ENCODE measurements at places on chromosomes 7 and 10.

DNA sequence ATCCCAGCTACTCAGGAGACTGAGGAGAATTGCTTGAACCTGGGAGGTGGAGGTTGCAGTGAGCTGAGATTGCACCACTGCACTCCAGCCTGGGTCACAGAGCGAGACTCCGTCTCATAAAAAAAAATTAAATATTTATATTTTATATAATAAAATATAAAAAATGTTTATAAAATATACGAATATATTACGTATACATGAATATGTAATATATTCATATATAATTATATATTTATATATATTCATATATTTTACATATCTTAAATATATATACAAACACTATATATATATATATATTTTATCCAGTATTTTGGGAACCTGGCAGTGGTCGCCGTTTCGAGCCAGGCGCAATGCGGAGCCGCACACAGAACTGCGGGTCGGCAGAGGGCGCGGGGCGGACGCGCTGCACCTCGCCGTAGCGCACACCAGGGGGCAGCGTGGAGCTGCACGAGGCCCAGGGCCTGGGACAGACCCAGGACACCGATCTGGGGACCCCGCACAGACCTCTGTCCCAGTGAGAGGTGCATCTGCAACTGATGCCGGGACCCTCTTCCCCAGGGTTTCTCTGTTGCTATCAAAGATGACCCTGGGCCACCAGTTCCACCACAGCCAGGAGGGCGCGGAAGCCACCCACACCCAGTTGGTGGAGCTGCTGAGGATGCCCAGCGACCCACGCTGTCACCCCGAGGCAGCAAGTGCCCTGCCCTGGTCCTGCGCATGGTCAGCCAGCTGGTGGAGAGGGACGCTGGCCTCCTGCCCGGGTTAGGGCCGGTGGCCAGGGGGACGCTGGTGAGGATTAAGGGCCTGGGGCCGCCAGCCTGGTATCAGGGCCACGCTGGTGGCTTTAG lies 22.7 kb downstream of the AP5Z1 start:
- DNase-seq, result peak; percentile 70

DNA sequence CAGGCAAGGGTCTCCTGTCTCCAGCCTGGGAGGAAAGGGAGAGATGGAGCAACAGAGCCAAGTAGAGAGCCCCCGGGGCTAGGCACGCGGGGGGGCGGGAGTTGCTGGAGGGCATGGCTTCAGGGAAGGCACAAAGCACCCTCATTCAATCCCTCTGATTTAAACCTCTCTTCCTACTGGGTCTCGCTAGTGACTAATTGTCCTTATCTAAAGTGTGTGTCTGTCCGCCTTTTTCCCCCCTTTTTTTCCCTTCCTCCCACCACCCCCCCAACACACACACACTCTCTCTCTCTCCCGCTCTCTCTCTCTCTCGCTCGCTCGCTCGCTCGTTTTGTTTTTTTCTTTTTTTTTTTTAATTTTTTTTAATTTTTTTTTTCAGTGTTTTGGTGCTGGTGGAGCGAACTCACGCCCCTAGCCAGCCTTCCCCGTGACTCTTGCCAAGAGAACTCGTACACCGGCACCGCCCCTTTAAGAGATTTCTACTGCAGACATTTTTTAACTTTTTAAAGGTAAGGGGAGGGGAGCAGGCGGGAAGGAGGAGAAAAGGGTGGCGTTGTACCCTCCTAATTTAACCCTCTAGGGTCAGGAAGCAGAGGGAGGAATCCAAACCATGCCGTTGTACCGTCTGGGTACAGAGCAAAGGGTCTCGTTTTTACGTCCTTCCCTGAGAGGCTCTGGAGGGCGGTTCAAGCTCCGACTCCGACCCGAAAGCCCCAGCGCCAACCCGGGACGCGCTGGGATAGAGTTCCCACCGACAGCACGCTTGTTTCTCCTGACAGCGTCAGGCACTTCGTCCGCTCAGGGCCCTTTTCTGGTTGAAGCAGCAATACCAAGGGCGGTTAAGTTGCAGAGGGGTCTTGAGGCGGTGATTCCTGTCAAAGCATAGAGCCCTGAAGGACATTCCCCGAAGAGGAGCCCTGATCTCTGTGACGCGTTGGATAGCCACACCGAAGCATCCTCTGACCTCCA lies at the start of gene HPSE2:
Gene HPSE2 (minus strand): TSS at position 195 of the 969 bp plus-strand sequence.
- DNase-seq, result no peak

GRCh38 chr10:49395741-49396665 lies at the start of gene DRGX:
Gene DRGX (minus strand): TSS chr10:49396089. CDS start chr10:49395440, 649 bp downstream.
- DNase-seq, result no peak

DNA sequence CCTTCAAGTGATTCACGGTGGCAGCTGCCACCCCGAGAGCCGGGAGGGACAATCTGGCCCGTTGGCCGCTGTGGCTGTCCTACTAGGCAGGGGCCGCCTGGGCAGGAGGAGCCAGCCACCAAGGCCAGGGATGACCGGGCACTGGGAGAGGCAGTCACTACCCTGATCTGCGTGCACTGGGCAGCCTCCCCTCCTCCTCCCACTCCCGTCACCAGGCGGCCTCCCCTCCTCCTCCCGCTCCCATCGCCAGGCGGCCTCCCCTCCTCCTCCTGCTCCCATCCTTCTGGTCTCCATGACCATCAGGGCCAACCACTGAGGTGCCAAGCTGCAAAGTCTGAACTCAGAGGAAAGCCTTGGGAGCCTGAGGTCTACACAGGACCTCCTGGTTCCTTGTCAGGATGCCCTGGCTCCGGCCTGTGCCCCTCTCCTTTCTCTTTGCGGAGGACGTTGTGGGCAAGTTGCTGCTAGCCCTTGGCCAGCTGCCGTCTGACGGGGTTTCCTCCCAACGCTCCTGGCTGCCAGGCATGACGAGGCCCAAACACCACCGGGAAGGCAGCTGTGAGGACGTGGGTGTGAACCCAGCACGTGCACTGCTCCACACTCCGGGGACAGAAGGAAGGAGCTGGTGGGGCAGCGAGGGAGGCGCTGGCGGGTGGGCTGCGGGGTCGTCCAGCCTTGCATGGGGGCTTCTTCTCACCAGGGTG lies 131.1 kb downstream of the WDR37 start:
- DNase-seq, result no peak

DNA sequence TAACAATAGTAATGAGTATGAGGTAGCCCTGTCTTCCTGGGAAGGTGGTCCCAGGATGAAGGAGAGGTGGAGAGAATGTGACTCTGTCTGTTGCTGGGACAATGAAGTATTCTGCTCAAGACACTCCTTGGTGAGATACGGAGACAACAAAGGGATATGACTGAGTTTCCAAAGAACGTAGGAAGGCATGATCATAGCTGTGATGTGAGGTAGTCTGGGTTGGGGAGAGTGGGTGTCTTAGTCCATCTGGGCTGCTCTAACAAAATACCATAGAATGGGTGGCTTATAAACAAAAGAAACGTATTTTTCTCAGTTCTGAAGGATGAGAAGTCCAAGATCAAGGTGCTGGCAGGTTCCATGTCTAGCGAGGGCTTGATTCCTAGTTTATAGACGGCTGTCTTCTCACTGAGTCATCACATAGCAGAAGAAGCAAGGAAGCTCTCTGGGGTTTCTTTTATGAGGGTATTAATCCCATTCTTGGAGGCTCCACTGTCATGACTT lies 84.9 kb upstream of the RHOBTB1 start:
- DNase-seq, result no peak

DNA sequence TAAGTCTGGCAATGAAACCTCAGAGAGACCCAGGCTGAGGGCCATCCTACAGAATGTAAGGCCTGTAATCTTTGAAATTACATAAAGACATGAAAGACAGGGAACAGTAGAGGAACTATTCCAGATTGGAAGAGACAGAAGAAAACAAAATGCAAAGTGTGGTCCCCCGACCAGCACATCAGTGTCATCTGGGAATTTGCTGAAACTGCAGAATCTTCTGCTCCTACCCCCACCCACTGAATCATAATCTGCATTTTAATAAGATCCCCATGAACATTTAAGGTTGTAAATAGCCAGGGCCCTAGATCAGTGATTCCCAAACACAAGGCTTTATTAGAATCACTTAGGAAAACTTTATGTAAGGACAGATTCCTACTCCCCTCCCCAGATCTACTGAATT lies 154.4 kb downstream of the NOC3L start:
- DNase-seq, result no peak

- no peak for DNase-seq
These were observed 92.3 kb upstream of the BAIAP2L1 start for GRCh38 chr7:98493030-98493778.

GRCh38 chr10:106680061-106680460 lies 484.4 kb downstream of the SORCS1 start:
- DNase-seq, result no peak

DNA sequence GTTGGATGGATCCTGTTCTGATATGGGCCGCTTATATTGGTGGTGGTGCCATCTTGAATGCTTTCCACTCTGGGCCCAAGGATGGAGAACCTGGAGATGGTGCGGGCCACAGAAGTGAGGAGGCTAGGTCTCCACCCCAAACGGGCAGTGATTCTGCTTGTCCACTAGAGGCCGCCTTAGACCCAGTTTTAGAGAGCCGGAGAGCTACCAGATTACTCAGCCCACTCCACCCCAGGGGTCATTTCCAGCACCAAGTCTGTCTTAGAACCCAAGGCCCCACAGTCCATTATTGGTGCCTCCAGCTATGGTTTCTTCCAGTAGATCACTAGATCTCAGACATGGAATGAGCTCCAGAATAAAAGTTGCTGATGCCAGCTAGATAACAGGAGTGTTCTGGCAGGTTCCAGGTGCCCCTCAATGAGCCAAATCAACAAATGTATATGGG lies 11.8 kb upstream of the CAMK2G start:
- peak; percentile 85 for DNase-seq

GRCh38 chr10:103238506-103239252 lies 7.0 kb upstream of the RPEL1 start:
- peak; percentile 96 for DNase-seq

GRCh38 chr7:114886241-114886640 lies 35.7 kb upstream of the MDFIC start:
- no peak for DNase-seq

DNA sequence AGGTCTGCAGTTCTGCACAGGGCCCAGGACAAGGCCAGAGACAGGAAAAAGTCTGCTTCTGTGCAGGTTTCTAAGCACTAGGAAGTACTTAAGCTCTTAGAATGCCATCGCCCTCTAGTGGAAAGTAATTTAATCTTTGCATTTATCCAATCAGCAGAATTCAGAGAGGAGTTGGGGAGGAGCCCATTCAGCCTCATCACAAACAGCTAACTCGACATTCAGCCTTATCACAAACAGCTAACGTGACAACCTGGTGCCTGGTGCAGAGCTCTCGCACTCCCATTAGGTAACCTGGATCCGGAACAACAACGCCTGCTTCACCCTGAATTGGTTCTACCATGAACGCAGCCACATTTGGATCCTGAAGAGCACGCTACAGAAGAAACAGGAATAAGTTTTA lies 15.2 kb downstream of the OAT start:
- peak; percentile 71 for DNase-seq

DNA sequence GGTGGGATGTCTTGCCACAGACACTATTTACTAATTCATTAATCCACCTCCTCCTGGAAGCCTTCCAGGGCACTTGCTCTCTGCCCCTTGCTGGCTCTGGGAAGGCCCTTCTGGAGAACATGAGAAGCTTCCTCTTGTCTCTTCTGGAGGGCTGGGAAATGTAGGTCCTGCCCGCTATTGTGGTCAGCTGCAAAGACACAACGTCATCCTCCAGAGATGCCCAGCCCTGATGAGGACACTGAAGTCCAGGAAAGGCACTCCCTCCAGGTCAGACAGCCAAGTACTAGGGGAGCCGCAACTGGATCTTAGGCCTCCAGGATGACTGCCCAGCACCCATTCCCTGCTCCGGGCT lies 9.6 kb upstream of the TACR2 start:
- DNase-seq, result no peak

- no peak for DNase-seq
These were observed 137.1 kb downstream of the OAT start for GRCh38 chr10:124281666-124282065.
